Femur (tissue), 1 donor: ENCODE measurements at places on chromosomes 5 and 9.

DNA sequence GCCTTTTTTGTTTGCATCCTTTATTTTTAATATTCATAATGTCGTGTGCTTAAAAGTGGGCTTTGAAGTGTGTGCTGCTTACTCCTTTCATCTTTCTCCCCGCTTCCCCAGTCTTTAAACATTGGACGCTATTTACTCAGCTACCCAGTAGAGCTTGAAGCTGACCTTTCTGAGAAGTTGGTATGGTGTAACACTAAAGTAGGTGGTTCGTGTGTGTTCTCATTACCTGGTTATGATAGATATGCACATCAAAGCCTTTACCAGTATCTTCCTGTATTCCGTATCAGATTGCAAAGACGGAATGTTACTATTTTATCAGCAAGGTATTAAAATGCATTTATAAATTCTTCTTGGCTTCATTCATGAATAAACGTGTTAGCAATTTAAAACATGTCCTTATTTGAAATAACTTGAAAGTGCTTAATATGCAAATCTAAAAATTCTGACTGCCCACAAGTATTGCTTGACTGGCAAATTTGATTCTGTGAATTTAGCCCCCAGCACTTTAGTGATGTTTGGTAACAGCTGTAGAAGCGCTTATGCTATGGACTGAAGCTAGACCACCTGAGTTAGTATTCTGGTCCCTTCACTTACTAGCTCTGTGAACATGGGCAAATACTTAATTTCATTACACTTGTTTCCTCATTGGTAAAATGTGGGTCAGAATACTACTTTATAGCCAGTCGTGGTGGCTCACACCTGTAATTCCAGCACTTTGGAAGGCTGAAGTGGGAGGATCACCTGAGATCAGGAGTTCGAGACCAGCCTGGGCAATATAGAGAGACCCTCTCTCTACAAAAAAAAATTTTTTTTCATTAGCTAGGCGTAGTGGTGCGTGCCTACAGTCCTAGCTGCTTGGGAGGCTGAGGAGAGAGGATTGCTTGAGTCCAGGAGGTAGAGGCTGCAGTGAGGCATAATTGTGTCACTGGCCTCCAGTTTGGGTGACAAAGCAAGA lies 1.7 kb downstream of the RRAGA start:
- no peak for DNase-seq

- DNase-seq = no peak
Observed at GRCh38 chr5:98504505-98504904, 269.0 kb upstream of the RGMB start.

GRCh38 chr9:133780404-133780945 lies 42.3 kb upstream of the SARDH start:
- DNase-seq = no peak

- DNase-seq = no peak
Observed at GRCh38 chr5:78002690-78003089, 226.6 kb upstream of the TBCA start.

GRCh38 chr5:13692172-13692571 lies 252.3 kb downstream of the DNAH5 start:
- DNase-seq = no peak

GRCh38 chr5:31962871-31963307 lies 211.2 kb downstream of the GOLPH3 start:
- DNase-seq = peak; percentile 38

DNA sequence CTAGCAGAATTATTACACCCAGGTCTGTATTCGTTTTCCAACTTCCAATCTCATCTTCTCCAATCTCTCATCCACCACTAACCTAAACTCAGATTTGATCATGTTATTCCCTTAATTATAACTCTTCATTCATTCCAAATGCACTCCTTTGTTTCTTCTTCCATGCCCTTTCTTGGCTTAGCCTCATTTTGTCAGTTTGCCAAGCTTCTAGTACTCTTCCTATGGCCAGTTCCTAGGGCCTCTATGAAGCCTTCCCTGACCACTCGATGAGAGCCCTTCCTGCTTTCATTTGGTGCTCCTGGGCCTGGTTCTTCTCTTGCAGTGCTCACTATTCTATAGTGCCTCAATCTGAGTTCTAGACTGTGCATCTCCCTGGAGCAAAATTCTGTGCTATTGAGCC lies 5.8 kb downstream of the FAM219A start:
- DNase-seq = no peak

DNA sequence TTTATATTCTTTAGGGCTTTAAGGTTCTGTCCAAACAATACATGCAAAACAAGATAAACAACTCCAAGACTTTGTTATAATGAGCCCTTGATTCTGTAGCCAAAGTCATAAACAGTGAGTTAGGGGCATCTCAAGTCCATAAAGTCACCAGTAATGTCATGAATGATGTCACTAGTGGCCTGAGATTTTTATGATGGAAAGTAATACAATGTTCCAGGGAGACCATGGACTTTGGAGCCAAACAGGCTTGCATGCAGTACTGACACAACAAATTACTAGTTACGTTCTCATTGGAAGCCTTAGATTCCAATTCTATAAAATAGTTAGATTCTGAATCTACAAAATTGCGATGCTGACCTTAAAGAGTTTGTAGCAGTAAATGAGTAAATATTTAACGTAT lies 280.0 kb downstream of the HINT1 start:
- no peak for DNase-seq

DNA sequence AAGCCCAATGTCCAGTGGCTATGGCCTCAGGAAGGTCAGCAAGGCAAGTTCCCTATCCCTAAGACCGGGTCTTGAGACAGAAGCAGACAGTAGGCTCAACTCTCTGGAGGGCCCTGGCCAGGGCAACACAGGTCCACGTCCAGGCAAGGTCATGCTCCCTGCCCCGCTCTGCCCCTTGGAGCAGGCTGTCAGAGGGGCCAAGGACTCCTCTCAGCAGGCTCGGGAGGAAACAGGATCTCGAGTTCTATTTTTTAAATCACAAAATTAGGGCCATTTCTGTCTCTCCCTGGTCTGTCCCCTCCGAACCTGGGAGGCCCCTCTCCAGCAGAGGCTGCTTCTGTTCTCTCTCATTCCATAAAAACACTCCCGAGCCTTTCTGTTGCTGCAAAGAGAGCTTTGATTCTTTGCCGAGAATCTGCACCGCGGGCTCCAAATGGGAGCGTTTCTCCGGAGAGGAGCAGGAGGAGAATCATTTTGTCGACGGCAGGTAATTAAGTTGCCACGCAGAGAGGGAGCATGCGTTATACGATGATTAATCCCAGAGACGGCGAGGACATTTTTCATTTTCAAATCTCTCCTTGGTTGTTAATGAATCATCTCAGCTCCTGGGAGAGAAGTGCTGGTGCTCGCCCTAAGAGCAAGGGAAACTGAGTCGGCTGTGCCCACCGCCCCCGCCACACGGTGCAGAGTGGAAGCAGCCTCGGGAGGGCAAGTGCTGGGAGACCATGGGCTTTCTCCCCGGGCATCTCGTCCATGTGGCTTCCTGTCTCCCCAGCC lies 24.5 kb upstream of the FCN1 start:
- DNase-seq = no peak

GRCh38 chr9:81047280-81047679 lies 642.1 kb downstream of the TLE1 start:
- no peak for DNase-seq

GRCh38 chr5:176651472-176651980 lies 4.2 kb downstream of the TSPAN17 start:
- no peak for DNase-seq
